ENCODE measurements at places on chromosomes 6 and 20.

GRCh38 chr20:3696200-3696599, 14.4 kb upstream of the ADAM33 start:
- no peak for DNase-seq

DNA sequence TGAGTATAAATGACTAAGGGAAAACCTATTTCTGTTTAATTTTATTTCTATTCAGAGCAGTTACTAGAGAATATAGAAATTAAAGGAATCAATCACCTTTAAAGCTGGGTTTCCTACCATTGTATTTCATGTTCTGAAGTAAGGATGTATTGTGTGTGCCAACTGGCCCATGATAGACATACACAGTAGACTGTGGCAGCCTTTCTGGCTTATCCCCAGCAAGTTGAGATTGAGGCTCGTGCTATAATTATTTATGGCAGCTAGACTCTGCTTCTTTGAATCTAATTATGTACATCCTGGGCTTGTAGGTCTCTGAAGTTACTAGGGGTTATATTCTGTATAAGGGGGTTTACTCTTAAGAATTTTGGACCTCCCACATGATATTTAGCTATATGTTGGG, 44.4 kb downstream of the ZNF292 start:
- DNase-seq, result no peak

DNA sequence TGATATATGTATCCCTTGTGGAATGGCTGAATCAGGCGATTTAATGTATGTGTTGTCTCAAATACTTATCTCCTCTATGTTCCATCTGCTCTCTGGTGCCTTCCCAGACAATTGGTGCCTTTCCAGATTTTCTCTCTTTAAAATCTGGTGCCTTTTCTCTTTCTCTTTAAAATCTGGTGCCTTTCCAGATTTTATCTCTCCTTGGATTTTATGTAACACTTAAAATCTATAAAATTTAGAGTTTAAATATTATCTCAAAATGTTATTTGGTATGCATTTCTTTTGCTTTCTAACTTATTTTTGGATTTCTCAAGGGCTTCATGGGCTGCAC, 116.3 kb downstream of the KIF13A start:
- DNase-seq, result no peak

DNA sequence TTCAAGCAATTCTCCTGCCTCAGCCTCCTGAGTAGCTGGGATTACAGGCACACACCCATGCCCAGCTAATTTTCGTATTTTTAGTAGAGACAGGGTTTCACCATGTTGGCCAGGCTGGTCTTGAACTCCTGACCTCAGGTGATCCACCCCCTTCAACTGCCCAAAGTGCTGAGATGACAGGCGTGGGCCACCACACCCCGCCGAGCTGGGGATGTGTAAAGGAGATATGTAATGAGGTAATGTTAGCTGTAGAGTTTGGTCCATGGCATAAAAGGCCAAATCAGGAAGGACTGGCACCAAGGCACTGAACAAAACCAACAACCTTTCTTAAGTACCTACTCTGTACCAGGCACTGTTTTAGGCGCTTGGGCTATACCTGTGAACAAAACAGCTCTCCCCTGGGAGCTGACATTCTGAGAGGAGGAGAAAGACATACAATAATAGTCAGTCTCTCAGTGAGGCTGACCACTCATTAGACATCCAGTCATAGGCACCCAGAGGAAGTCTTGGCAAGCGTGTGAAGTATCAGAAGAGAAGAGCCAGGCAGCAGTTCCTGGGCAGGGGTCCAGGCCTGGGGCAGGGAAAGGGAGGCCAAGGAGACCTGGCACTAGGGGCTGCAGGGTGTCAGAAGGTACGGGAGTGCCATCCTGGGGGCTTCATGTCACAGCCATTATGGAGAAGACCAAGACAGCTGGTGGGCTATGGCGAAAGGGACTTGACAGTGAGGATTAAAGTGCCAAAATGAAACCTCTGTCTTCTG, 164.8 kb upstream of the DTNBP1 start:
- no peak for DNase-seq

- no peak for DNase-seq
Observed at GRCh38 chr20:42155586-42155985, 537.4 kb upstream of the CHD6 start.

- no peak for DNase-seq
Observed at GRCh38 chr20:61494763-61495575, 242.9 kb downstream of the CDH4 start.

- no peak for DNase-seq
Observed at GRCh38 chr6:4727217-4727616, 49.0 kb upstream of the CDYL start.

GRCh38 chr6:2285510-2285909, 40.1 kb upstream of the GMDS start:
- no peak for DNase-seq

Data from effector CD4-positive, alpha-beta T cell (primary cell).